Right atrium auricular region (tissue), 2 donors: ENCODE measurements at places on chromosomes 5 and 9.

GRCh38 chr5:34037726-34038125 lies 5.3 kb downstream of the C1QTNF3 start:
- no peak for DNase-seq

GRCh38 chr5:138955013-138955660 lies 80.0 kb upstream of the LRRTM2 start:
- DNase-seq, result no peak

GRCh38 chr9:112120030-112120341 lies 55.1 kb downstream of the SUSD1 start:
- DNase-seq, result no peak

DNA sequence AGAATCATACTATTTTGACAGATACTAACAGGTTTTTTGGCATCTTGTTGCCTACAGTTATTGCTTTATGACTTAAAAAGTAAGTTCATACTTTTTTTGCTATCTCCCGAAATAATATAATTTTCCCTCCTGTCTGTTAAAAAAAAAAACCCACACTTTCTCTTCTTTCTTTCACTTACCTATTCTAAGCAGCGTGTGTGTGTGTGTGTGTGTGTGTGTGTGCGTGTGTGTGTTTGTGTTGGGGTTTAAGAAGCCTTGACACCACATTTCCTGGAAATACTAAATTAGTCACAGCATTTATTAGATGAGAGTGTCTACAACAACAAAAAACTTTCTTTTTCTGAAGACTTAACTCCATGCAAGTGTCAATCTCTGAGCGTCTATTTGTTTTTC lies 12.4 kb downstream of the TNFAIP8 start:
- DNase-seq, result no peak

DNA sequence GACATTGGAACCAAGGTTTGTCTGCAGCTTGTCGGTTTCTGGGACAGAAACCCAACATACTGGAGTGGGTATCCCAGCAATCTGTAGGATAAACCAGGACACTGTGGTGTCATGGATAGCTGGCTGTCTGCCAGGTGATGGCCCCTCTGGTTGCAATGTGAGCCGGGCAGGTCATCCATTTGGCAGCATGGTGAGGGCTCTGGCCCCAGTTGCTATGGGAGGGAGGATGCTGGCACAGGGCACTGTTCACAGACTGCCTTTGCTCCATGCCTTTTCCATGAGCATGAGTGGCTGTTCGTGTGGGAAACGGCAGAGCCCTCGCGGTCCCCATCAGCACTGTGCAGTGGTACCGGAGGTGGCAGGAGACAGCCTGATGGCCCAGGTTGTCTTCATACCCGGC lies 6.4 kb downstream of the S1PR3 start:
- no peak for DNase-seq

DNA sequence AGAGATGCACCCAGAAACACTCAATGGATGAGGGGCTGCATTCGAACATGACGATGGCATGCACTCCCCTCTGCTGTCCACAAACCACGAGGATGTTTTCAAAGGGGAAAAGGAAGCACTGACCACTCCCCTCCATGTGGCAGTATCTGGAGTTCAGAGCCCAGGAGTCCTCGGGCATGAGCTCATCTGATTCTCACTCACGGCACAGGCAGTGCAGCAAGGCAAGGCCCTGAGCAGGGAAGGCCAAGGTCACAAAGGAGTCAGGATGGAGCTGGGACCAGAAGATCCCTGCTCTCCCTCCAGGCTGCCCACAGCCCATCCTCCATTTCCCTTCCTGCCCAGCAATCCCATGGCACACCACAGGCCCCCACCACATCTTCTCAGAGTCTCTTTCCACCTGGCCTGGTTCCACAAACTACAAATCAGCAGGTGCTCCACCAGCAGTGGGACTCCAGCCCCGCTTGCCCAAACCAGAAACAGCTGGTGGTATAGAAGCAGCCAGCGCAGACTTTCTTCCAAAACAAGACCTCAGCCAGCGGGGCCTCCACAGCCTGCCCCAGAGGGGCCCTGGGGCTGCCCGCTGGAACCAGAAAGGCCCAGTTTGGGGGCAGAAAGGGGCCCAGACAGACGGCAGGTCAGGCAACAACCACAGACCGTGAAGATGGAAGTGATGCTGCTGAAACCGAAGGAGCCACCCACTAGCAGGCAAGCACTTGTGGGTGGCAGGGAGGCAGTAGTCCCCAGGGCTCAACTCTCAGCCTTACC lies 12.2 kb downstream of the TNIP1 start:
- no peak for DNase-seq

- no peak for DNase-seq
Observed at GRCh38 chr5:178602752-178603151, 12.6 kb upstream of the COL23A1 start.

DNA sequence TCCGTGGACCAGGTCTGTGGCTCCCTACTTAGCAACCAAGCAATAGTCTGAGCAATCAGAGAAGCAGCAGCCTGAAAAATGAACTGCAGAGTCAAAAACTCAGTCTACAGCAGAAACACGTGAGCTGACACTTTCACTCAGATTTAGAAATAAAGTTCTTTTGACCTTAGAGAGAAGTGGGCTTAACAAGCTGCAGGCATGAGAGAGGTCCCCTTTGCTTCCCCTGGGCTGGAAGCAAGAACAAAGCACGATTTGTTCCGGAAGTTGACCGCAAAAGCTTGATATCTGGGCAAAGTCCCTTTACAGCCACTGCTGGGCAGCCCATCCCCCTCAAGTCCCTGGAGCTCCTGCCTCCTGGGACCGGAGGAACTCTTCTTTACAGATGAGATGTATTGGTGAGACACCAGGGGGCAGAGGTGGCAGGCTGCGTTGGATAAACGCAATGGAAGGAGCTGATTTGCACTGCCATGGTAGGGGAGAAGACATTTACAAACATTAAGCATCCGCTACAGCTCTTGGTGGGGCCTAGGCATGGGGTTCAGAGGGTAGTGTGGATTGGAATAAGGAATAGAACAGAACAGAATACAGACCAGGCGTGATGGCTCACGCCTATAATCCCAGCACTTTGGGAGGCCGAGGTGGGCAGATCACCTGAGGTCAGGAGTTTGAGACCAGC lies 5.8 kb upstream of the SOWAHA start:
- no peak for DNase-seq

DNA sequence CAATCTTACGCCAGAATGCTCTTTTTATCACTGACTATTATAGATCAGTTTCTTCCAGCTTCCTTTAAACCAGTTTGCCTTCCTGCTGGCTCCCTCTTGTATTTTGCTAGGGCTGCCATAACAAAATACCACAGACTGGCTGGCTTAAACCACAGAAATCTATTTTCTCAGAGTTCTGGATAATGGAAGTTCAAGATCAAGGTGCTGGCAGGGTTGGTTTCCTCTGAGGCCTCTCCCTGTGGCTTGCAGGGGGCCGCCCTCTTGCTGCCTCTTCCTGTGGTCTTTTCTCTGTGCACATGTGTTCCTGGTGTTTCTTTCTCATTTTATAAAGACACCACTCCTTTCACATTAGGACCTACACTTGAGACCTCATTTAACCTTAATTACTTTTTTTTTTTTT lies 6.8 kb upstream of the FXN start:
- DNase-seq, result no peak

DNA sequence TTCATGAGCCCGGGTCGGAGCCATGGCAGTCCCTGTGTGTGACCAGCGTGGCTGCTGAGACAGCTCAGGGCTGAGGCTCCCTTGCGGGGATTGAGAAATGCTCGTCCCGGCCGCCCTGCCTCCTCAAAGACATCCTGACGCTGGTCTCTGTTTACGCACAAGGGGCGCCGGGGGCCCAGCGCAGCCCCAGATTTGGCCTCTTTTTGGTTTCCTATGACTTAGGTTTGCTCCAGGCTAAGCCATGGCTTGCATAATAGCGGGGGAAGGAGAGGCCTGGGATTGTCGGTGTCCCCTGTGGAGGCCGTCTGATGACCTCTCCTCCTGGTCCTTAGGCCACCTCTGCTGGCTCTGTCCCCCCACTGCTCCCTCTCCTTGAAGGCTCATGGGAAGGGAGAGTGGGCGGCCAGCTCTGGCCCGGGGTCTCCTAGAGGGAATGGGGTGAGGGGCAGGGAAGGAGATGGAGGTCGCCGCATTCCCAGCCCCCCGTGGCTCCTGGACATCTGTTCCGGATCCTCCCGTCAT lies 3.5 kb downstream of the LAMC3 start:
- DNase-seq, result no peak

DNA sequence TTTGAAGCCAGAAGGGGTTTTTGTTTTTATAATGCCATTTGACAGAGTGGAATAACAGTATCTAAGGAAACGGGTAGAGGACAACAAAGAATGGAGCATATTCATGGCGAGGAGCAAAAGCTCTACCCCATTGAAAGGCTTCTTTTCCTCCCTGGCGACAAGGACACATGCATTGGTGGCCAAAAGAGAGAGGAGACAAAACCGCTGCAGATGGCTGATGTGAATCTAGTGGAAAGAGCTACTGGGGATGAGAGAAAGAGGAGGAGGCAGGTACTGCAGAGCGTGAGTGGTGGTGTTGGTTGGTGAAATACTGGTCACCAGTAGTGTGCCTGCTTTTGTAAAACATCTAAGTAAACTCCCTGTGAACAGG lies 491 bp downstream of the APC start:
- no peak for DNase-seq

DNA sequence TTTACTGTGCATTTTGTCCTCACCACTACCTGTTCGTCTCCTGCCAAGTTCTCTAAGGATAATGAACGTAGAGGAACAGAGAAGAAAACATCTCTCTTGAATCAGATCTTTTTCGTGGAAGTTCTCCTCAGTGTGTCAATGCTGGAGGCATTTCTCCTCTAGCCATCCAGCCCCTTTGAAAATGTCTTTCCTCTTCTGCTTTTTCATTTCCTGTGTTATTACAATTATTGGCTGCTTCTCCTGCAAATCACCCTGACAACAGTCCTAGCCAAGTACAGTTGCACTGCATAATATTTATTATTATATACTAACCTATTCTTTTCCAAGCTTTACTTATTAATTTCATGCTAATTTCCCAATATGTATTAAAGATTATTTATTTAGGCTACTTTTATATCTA lies 61.8 kb upstream of the TRPM3 start:
- DNase-seq, result no peak

GRCh38 chr5:154358516-154359220 lies 87.1 kb upstream of the SAP30L start:
- DNase-seq, result no peak

- no peak for DNase-seq
Observed at GRCh38 chr5:126172812-126173211, 250.4 kb upstream of the GRAMD2B start.

- no peak for DNase-seq
Observed at GRCh38 chr5:96537386-96537785, 104.3 kb upstream of the PCSK1 start.

DNA sequence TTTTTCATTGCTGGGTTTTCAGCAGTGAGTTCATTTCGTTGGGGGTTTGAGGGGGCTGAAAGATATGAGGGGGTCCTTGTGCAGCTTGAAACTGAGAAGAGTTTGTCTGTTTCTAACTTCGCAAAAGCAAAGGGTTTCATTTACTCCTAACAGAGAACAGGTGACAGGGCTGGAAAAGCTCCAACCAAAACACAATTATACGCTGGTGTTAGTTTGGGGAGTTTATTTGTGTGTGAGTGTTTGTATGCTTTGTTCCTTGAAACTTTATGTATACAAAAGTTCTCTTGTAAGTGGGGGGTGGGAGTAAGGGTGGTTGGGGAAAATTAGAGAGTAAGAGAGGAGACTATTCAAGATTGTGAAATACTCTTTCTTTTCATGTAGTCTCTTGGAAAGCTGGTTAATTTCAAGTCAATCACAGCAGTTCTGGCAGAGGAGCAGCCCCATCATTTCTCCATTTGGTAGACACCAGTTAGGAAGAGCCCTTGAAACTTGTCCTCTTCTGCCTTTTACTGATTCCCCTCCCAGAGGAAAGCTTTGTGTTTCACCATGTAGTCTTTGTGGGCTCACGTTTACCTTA lies 881 bp downstream of the TNFAIP8 start:
- no peak for DNase-seq

- DNase-seq, result no peak
Observed at GRCh38 chr5:128870373-128870772, 94.9 kb upstream of the SLC27A6 start.

- no peak for DNase-seq
Observed at GRCh38 chr9:32839013-32839885, 55.9 kb downstream of the TMEM215 start.

- DNase-seq, result no peak
Observed at GRCh38 chr9:38313421-38313820, 79.1 kb upstream of the ALDH1B1 start.

GRCh38 chr9:36791222-36791950 lies 218.7 kb downstream of the MELK start:
- DNase-seq, result no peak

DNA sequence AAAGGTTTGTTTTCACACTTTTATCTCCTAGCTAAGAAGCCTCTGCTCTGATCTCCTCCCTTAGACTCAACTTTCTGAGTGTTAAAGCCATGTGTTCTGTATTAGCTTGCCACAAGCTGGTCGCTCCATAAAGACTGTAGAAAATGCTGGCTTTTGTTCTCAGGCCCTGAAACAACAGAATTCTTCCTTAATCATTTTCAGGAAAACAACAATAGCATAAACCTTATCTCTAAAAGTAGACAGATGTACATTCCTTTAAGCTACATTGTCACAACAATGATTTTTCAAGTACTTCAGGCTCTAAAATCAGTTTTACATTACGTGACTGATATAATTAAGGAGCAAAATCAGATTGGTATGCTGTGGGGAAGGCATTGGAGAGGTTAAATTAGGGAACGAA lies 41.9 kb downstream of the VCAN start:
- DNase-seq, result no peak

GRCh38 chr5:118043531-118043930 lies 944.8 kb downstream of the DTWD2 start:
- DNase-seq, result no peak

DNA sequence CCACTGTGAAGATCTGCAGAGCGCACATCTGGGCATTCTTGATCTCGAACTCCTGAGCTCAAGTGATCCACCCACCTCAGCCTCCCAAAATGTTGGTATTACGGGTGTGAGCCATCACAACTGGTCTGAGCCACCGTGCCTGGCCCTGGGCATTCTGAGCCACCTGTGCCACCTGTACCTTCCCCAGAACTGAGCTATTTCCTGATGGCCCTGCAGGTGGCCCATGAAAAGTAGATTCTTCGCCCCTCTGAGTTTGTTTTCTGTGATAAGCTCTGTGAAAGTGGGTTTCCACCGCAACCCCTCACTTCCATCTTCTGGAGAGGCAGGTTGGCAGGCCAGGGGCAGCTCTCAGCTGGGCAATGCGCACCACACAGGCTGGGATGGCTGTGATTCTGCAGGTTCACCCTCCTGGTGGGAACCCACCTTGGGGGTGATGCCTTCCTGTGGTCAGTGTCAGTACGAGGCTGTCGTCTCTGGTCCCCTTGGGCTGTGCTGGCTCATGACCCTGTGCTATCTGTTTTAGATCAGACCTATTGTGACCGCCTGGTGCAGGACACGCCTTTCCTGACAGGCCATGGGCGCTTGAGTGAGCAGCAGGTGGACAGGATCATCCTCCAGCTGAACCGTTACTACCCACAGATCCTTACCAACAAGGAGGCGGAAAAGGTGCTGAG lies 11.3 kb downstream of the CARD19 start:
- no peak for DNase-seq

- DNase-seq, result peak; percentile 40
Observed at GRCh38 chr9:93265972-93266371, 82.0 kb downstream of the WNK2 start.

GRCh38 chr5:81154725-81155124 lies 78.4 kb upstream of the CKMT2 start:
- no peak for DNase-seq
